Activated CD4-positive, alpha-beta T cell treated with anti-CD3 and anti-CD28 coated beads, Interleukin-2, amount 10 ng/mL, durations not matched to agents 7 days and 5 days (primary cell): ENCODE measurements at places on chromosomes 4 and X.
A peak's percentile ranks its signal among the peaks of the same experiment; 100 is the strongest.

DNA sequence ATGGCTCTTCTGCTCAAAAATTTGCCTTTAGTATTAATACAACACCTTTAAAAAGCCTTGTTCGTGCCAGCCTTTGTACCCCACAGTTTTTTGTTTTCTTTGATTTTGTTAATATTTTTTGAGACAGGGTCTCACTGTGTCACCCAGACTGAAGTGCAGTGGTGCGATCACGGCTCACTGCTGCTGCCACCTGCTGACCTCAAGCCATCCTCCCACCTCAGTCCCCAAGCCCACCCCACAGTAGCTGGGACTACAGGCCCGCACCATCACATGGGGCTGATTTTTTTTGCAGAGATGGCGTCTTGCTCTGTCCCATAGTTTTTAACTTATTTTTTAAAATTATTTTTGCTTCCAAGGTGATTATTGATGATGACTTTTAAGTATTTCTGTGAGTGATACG lies 134.0 kb downstream of the HTR2C start:
- DNase-seq = no peak

DNA sequence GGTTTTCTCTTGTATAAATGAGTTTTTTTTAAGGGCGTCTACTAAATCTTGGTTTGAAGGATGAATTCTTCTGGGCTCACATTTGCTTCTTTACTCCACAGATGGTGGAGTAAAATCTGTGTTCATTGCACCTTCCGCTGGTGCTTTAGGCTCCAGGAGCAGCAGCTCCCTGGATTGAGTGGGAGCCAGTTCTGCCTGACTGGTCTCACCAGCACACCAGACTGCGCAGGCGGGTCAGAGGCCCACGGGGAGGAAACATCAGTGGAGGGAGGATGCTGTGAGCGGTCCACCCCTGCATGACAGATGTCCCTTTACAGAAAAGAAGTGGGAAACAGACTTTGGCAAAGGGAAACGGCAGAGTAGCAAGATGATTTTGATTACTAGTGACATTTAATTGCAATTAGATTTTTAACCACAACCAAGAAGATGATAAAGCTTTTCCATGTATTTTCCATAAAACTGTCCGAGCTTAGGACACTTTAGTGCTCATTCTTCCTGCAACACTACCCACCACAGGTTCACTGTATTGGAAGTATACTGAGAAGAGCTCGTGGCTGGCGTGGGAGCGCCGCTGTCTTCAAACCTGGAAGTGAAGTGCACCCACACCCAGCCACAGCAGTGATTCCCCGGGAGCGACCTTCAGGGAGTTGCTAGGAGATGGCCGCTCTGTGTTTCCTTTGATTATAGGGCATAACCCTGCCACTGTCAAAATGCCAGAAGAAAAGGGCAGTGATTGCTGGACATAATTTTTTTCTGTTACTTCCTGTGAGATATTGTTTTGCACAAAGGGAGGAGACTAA lies 95.2 kb downstream of the SORBS2 start:
- no peak for DNase-seq

DNA sequence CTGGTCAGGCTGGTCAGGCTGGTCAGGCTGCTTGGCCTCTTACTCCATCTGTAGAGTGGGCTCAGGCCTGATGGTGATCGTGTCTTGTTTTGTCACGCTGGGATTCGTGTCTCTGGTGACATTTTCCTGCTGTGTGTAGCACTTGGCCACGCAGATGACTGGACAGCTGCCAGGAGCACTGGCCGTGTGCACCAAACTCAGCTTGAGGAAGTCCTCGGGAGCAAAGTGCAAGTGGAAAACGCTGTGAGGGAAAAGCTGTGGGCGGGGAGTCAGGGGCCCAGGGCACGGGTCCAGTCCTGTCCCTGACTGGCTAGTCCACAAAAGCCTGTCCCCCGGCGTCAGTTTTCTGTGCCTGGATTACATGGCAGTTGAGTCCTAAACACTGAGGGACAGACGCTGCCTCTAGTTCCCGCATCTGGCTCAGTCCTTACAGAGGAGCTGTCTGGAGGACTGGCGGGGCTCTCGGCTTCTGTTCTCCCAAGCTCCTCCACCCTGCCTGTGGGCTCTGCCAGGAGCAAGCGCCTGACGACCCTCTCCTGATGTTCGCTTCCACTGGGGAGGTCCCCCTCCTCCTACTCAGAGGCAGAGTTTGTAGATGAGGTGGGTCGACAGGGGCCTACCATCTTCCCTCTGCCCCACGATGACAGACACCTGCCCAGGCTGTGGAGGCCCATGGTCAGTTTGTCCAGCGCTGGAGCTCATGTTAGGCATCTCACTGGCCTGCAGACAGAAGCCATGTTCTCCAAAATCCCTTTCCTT lies 35.9 kb upstream of the GRPEL1 start:
- peak; percentile 12 for DNase-seq

DNA sequence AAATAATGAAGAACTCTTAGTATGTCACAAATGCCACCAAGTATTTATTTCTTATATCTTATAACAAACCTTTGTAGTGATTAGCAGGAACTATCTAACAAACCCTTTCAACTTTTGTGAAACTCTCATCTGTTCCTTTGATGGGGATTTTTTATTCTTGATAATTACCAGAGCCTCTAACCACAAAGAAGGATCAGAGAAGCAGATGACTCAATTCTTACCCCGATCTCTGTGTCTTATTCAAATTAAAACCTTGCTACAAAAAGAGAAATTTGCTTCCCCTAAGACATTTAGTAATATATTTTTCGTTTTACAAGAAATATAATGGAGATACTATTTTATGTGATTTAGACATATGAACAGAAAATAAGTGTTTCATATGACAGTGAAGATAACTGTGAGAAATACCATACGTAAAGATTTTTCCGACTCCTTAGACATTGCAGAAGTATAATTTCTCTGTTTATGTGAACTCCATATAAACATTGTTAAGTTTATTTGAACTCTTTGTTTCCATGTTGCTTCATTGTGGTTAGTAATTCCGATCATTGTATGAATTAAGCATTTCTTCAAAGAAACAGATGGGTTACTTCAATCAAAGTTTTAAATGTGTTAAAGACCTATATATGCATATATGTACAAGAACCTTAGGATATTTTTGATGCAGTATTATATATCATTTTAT lies 205.4 kb downstream of the CFAP299 start:
- no peak for DNase-seq

GRCh38 chr4:124234771-124235170 lies 477.8 kb downstream of the ANKRD50 start:
- DNase-seq = no peak

- DNase-seq = no peak
These were observed 77.9 kb downstream of the ADGRL3 start for GRCh38 chr4:61277785-61278760.

DNA sequence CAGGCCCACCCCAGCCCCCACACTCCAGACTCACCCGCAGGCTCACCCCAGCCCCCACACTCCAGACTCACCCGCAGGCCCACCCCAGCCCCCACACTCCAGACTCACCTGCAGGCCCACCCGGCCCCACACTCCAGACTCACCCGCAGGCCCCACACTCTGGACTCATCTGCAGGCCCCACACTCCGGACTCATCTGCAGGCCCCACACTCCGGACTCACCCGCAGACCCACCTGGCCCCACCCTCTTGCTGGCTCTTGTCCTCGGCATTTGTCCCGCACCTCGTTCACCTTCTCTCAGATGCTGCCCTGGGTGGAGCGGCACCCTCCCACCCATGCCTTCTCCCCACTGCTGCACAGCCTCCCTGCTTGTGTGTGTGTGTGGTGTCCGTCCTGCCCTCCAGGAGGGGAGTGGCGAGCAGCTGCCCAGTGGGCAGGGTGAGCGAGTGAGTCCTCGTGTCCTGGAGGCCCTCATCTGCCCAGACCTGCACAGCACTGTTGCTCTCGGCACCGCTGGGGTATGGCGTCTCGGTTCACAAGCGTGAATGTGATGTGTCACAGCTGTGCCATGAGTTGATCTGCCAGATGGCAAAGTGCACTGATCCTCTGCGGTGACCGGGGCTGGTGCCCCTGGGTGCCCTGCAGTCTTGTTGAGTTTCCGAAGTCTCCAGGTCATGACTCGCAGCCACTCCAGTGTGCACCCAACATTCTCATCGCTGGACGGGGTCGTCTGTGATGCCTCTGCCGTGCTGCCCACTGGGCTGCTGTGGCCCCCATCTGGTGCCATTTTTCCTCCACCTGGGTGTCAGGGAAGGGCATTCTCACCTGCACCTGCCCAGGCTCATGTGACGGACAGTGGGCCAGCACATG lies 27.7 kb downstream of the MAEA start:
- no peak for DNase-seq

GRCh38 chr4:26936284-26937065 lies 75.8 kb downstream of the STIM2 start:
- no peak for DNase-seq

GRCh38 chrX:111868726-111869638 lies 7.0 kb upstream of the TRPC5OS start:
- no peak for DNase-seq
